Stimulated activated CD4-positive, alpha-beta T cell treated with anti-CD3 and anti-CD28 coated beads, Interleukin-1b, Interleukin-23, amount 100 ng/mL, for 1 hour (primary cell): ENCODE measurements at places on chromosomes 12 and 14.

DNA sequence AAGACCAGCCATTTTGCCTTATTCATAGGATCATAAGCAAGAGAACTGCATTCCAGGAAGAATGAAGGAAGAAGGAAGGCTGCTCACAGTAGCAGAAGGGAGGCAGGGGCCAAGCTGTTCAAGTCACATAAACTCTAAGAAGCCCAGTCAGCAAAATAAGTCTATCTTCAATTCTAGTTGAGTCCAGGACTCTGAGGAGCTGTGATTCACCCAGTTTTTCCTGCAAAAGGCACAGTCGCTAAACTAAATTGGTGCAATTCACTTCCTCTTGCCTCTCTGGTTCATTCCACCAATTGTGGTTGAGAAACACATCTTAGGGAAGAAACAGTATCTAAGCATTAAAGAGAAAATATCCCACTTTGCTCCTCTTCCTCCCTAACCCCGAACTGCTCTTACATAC is 9.8 kb downstream of the ZNF641 start:
- DNase-seq: no peak

DNA sequence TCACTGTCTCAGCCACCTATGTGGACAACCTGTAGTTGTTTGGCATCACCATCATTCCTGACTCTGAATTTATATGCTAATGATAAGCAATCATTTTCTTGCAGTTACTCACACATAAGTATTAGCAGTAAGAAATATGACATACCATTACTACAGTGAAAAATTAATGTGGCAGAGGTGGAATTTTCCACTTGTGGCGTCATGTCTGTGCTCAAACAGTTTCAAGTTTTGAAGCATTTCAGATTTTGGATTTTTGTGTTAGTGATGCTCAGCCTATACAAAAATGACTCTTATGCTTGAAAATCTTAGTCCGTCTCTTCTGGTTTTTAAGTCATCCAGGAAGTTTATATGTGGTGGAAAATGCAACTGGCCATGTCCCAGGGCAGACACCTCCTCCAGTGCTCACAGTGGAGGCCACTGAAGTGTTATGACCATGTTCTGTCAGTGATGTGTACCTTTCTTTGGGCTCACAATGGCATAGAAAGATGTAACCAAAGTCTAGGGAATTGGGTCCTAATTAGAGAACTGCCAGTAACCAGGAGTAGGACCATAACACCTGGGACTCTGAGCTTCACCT is 220.6 kb downstream of the SYT1 start:
- DNase-seq: no peak

- no peak for DNase-seq
Observed at GRCh38 chr12:87801860-87802720, 227.1 kb downstream of the C12orf50 start.

GRCh38 chr12:111105294-111105693 is 184.9 kb upstream of the MYL2 start:
- no peak for DNase-seq
